ENCODE measurements at places on chromosomes 2 and 18.
A peak's percentile ranks its signal among the peaks of the same experiment; 100 is the strongest.

DNA sequence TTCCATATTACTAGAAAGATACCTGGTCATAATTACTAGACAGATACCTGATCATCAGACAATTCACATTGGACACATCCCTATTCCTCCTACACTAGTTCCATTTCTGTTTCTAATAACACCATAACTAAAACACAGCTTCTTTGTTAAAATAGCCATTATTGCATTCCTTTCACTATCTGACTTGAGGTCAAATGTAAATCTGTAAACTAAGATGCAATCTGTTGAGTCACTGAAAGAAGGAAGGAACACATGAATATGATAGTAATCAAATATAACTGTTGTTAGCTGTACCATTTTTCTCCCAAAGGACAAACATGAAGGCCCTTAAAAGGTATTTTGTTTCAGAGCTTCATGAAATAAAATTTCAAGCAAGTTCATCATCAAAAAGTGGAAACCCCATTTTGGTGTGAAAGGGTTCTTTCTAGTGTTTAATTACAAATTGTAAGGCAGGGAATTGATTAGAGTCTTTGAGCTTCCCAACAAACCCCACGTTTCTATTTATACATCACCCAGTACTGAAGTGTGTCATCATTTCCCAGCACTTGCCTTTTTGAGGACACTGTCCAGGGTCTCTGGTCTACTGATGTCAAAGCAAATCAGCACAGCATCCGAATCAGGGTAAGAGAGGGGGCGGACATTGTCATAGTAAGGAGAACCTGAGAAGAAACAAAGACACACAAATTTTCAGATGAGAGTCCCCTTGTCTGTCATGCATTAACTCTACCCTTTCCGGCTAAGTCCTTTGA lies 13.0 kb downstream of the RND3 start:
- DNase-seq: no peak

DNA sequence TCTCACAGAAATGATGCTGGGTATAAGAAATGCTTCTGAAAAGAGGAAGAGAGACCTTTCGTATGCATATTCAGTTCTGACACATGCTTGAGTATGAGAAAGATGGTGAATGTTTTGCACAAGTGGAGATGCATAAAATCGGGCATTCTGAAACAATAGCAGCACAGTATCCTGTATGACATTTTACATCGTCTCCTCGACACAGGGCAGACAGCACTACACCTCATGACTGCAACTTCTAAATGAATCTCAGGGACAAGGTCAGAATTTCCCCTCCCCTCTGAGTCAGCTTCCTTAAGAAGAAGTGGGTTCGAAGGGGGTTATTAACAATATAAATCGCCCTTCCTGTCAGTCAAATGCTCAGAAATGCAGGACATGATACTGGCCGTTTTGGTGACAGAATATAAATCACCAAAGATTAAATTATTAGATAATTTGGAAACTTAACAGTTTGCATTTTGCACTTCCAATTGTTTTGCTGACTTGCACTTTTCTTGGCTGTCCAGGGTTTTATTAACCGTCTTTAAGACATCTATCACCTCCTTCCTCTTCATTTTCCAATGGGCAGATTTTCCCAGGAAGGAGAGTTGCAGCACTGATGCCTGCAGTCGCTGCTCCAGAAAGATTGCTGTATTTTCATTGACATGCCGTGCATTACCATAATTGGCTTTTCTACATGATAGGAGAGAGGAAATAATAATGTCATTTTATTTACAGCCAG lies 57.2 kb downstream of the TSHZ1 start:
- DNase-seq: no peak

- DNase-seq: no peak
Measured at GRCh38 chr2:226207671-226208070, 591.9 kb downstream of the IRS1 start.

- DNase-seq: peak; percentile 3
Measured at GRCh38 chr2:68157002-68157401, 686 bp upstream of the PNO1 start.

DNA sequence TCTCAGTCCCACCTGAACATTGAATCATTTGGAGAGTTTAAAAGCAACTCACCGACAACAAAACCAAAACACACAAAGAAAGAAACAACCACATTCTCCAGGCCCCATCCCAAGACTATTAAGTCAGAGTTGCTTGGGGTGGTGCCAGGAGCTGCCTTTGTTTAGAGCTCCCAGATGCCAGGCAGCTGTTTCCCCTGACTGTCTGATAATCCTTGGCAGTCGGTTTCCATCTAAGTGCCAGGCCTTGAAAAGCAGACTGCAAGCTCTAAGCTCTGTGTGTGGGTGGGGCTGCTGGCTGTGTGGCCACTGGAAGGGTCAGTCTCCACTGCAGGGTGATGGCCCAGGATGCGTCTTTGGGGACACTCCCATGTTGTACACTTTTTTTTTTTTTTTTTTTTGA lies 255.3 kb upstream of the AGAP1 start:
- DNase-seq: peak; percentile 75

DNA sequence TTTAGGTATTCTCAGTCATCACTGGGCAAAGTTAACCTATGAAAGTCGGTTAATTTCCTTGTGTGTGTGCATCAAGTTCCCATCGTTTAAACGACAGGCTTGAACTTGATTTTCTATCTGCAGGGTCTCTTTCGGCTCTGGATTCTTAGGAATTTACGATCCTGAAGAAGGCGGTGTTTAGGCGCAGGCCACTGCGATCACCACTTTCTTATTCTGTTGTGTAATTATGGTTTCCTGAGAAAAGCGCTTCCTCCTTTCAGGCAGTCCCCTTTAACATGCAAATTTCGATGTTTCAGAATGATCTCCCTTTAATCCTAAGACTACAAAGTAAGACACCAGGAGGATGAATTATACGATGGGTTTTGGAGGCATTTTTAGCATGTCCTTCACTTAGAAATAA lies 27.9 kb upstream of the MBP start:
- no peak for DNase-seq

DNA sequence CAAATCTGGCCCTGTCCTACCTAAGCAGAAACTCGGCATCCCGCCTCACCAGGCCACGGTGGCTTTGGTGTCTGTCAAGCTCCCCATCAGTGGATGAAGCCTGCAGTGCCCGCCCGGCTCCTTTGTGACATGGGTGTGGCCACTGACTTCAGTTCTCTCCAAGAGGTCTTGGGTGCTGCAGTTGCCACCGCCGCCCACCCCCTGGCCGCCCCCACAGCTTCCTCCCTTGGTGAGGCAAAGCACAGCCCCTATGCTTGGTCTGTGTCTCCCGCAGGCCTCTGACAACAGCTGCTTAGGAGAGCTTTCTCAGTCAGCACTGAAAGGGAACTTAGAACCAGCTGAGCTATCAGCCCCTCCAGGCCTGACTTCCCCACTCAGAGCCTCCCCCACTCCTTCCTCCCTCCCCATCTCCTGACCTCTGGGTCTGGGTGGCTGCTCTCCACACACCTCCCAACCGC lies 22.9 kb upstream of the GPR55 start:
- DNase-seq: no peak

DNA sequence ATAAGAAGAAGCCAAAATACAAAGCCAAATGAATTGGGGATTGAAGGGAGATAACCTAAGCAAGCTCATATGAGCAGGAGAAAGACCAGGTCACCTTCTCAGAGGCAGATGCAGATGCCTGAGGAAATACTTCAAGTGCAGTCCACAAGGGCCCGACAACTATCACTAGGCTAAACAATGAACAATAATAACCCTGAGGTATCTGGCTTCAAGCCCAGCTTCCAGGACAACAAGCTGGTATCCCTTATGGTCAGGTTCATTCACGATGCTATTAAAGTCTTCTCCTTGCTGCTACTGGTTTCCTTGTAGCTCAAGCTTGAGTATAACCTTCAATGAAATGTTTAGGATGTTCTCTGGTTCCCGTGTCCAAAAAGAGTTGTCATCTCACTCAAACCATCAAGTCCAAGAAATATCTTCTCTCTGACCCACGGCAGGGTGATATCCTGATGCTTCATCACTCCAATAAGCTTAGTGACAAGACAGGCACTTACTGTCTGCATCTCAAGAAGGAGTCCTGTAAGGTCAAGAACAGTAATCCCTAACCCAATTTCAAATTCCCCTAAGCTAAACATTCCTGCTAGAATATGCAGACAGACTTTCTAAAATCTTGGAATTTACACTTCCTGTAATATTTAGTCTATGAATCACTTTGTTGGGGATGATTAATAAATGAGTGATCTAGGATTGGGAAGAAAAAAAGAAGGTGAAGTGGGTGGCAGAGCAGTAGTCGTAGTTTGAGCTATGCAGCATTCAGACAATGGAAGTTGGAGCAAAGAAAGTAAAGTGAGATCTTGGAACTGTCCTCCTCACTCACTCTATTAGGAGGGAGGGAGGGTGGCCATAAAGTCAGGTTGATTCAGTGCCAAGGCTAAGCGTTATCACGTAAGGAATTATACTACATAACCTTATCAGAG lies 33.1 kb downstream of the CHN1 start:
- DNase-seq: peak; percentile 69

Data from retinal pigment epithelial cell (primary cell).